ENCODE measurements at places on chromosomes 4 and X.

GRCh38 chrX:76428243-76429130, 977 bp downstream of the MAGEE1 start:
- H3K36me3 ChIP-seq, result no peaks in the 10 kb centered on the region
- DNase-seq, result peak; percentile 10
- H3K27ac ChIP-seq, result no peak overlapping the region

DNA sequence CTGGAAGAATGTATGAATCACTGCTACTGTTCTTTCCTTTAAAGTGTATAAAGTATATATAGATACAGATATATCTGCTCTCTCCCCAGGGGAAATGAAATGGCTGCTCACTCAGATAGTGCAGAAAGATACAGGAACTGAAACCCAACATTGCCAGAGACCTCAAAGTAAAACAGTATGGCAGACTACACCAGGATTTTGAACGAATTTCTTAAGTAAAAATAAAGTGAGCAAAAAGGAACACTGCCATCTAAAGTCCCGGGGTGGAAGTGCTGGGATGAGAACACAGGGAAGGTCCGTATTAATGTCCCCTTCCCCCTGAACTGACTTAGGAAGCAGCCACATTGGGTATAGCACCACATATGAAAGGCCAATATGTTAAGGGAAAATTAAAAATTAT, 93.4 kb downstream of the TMA16 start:
- H3K4me3 ChIP-seq, result no peak overlapping the region
- H3K27me3 ChIP-seq, result no peaks in the 10 kb centered on the region
- DNase-seq, result no peak
- H3K4me1 ChIP-seq, result no peaks in the 10 kb centered on the region
- no peaks in the 10 kb centered on the region for H3K36me3 ChIP-seq
- no peak overlapping the region for H3K27ac ChIP-seq

GRCh38 chrX:109619771-109620170, 5.2 kb downstream of the KCNE5 start:
- DNase-seq, result no peak
- no peak overlapping the region for H3K4me3 ChIP-seq
- peaks cover 3% of the 10 kb centered on the region for H3K27me3 ChIP-seq
- H3K27ac ChIP-seq, result no peak overlapping the region
- no peaks in the 10 kb centered on the region for H3K36me3 ChIP-seq
- no peaks in the 10 kb centered on the region for H3K4me1 ChIP-seq

GRCh38 chrX:83305381-83305780, 202.7 kb upstream of the POU3F4 start:
- DNase-seq, result no peak
- H3K27ac ChIP-seq, result no peak overlapping the region
- no peaks in the 10 kb centered on the region for H3K4me1 ChIP-seq
- no peak overlapping the region for H3K4me3 ChIP-seq
- no peaks in the 10 kb centered on the region for H3K36me3 ChIP-seq
- H3K27me3 ChIP-seq, result no peaks in the 10 kb centered on the region

- H3K27me3 ChIP-seq, result no peaks in the 10 kb centered on the region
- no peak overlapping the region for H3K4me3 ChIP-seq
- peaks cover 23% of the 10 kb centered on the region for H3K4me1 ChIP-seq
These were observed 25.3 kb downstream of the BTC start for GRCh38 chr4:74768857-74769525.

DNA sequence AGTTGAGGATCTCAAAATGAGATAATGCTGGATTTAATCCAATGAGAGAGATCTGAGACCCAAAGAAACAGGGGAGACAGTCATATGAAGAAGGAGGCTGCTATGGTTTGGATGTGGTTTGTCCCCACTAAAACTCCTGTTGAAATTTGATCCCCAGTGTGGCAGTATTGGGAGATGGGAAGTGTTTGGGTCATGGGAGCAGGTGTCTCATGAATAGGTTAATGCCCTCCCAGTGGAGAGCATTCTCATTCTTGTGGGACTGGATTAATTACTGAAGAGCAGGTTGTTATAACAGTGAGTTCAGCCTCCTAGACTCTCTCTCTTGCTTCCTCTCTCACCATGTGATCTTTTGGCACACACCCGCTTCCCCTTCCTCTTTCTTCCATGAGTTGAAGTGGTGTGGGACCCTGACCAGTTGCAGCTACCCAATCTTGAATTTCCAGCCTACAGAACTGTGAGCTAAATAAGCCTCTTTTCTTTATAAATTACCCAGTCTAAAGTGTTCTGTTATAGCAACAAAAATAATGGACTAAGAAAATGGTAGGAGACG, 70.3 kb downstream of the PPEF2 start:
- no peak overlapping the region for H3K4me3 ChIP-seq
- H3K4me1 ChIP-seq, result peaks cover 8% of the 10 kb centered on the region

DNA sequence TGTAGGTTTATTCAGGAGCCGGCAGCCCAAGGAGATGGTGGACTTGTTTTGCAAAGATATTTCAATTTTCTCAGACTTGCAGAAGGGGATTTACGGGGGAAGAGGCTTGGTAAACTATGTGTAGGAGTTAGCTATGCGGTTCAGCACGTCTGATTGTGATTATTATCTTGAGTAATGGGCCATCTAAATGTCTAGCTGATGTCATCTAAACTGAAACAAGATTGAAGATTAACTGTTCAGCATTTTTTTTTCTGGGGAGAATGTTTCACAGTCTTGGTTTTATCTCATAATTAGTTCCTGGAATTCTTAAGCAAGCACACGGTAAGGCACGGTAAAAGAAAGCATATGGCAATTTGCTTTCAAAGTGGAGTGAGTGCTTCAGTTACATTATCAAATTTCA, 207.3 kb upstream of the CXorf51B start:
- H3K27ac ChIP-seq, result no peak overlapping the region
- no peaks in the 10 kb centered on the region for H3K36me3 ChIP-seq
- H3K4me3 ChIP-seq, result no peak overlapping the region
- no peaks in the 10 kb centered on the region for H3K27me3 ChIP-seq

DNA sequence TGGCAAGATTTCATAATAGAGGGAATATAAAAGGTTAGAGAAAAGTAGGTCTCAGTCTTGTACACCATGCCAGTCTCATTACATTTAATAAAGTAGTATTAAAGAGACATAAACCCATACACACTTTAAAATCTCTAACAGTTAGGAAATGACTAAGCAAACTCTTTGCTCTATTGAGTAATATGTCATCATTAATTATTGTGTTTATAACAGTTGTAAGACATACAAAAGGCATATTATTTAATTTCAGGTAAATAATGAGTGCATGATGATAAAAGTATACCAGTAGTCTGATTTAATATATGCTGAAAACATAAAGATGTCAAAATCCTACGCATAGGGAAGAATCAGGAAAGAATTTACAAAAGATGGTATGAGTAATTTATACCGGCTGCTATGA, 31.0 kb upstream of the FGG start:
- no peak overlapping the region for H3K27ac ChIP-seq
- DNase-seq, result no peak
- no peaks in the 10 kb centered on the region for H3K36me3 ChIP-seq
- H3K27me3 ChIP-seq, result no peaks in the 10 kb centered on the region
- no peak overlapping the region for H3K4me3 ChIP-seq

GRCh38 chr4:81227968-81228367, 12.9 kb upstream of the PRKG2 start:
- H3K36me3 ChIP-seq, result no peaks in the 10 kb centered on the region
- no peaks in the 10 kb centered on the region for H3K4me1 ChIP-seq
- no peaks in the 10 kb centered on the region for H3K27me3 ChIP-seq
- H3K4me3 ChIP-seq, result no peak overlapping the region
- no peak for DNase-seq
- no peak overlapping the region for H3K27ac ChIP-seq

DNA sequence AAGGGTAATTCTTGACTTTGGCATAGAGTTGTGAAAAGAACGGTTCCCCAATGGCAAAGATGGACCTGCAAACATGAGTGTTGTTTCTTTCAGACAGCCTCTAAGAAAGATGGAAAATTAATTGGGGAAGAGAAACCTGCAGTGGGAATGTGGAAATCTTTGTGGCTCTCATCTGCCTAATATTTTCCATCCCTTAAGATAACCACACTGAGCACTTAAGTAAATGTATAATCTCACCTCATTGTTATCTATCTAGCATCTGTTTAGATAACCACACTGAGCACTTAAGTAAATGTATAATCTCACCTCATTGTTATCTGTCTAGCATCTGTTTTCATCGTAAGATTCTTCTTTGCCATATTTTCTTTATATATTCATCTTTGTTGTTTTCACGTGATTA, 149.3 kb downstream of the NWD2 start:
- no peak for DNase-seq
- no peaks in the 10 kb centered on the region for H3K27me3 ChIP-seq
- no peak overlapping the region for H3K27ac ChIP-seq
- no peaks in the 10 kb centered on the region for H3K36me3 ChIP-seq
- peaks cover 7% of the 10 kb centered on the region for H3K4me1 ChIP-seq
- no peak overlapping the region for H3K4me3 ChIP-seq

GRCh38 chrX:150268839-150269355, 94.2 kb upstream of the MAMLD1 start:
- H3K4me3 ChIP-seq, result no peak overlapping the region
- H3K27ac ChIP-seq, result no peak overlapping the region
- H3K27me3 ChIP-seq, result no peaks in the 10 kb centered on the region
- H3K36me3 ChIP-seq, result no peaks in the 10 kb centered on the region
- no peaks in the 10 kb centered on the region for H3K4me1 ChIP-seq
- no peak for DNase-seq

GRCh38 chr4:185665655-185666054, 130.3 kb upstream of the PDLIM3 start:
- H3K27me3 ChIP-seq, result no peaks in the 10 kb centered on the region
- H3K36me3 ChIP-seq, result no peaks in the 10 kb centered on the region
- no peak overlapping the region for H3K4me3 ChIP-seq

DNA sequence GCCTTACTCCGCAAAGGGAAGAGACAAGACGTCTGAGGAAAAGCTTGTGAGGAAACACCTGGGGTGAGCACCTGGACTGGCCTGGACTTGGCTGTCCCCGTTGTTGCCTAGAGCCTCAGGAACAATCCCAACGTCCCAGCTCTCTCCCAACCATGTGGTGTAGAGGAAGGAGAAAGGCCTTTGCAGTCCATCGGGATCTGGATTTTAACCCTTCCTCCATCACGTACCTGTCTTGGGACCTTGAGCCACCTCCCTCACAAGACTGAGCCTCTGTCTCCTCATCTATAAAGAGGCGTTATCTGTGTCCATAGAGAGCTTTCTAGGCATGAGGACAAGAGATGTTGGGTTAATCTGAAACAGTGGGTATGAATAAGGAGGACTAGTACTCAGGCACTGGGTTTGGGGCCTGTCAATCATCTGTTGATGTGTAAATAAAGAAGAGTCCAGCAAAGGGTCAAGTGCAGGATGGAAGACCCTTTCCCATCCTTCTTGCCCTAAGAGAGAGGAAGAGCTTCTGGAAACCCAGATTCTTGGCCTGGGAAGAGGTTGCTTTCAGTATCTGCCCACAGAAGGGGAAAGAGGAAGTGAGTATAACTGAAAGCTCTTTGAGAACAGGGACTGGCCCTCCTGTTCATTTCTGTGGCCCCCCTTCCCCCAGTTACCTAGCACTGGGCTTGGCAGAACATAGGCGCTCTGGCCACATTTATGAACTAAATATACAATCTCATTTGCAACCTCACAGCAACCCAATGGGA, 137.1 kb downstream of the PJA1 start:
- H3K4me3 ChIP-seq, result no peak overlapping the region
- peaks cover 6% of the 10 kb centered on the region for H3K4me1 ChIP-seq
- H3K27ac ChIP-seq, result no peak overlapping the region
- H3K27me3 ChIP-seq, result no peaks in the 10 kb centered on the region

- H3K27me3 ChIP-seq, result no peaks in the 10 kb centered on the region
- no peak for DNase-seq
- no peak overlapping the region for H3K4me3 ChIP-seq
- no peaks in the 10 kb centered on the region for H3K36me3 ChIP-seq
These were observed 59.0 kb upstream of the SLIT2 start for GRCh38 chr4:20192736-20193135.

Measured in neural progenitor cell (in vitro differentiated cells).